ENCODE measurements at places on chromosomes 1 and 21. TPM values are rescaled to one million over a fixed set of nuclear protein-coding genes. Genes with fewer than 3 reads are reported as not detected.

FAM3B gene
- polyA plus RNA-seq: 128 TPM

SLC5A9 gene
- polyA plus RNA-seq: 372 TPM

FMO4 gene
- 9.8 TPM for polyA plus RNA-seq

EDN2 gene
- 13.5 TPM for polyA plus RNA-seq

KRTAP19-1 gene
- polyA plus RNA-seq: not detected

HSD3B2 gene
- polyA plus RNA-seq: 1.6 TPM

CD2 gene
- 2.1 TPM for polyA plus RNA-seq

NLRP3 gene
- not detected for polyA plus RNA-seq

SLC6A17 gene
- not detected for polyA plus RNA-seq

PRKAA2 gene
- polyA plus RNA-seq: not detected

LCE2A gene
- polyA plus RNA-seq: 6.8 TPM

CTTNBP2NL gene
- 3.8 TPM for polyA plus RNA-seq

BPNT1 gene
- polyA plus RNA-seq: 40.9 TPM

GON4L gene
- polyA plus RNA-seq: 25.7 TPM

ANGPTL3 gene
- polyA plus RNA-seq: not detected

NBPF12 gene
- polyA plus RNA-seq: 4.6 TPM

PADI1 gene
- not detected for polyA plus RNA-seq

DENND2C gene
- 0.54 TPM for polyA plus RNA-seq

PEX10 gene
- polyA plus RNA-seq: 11.9 TPM

DYNLT4 gene
- polyA plus RNA-seq: 0.46 TPM

BGLAP gene
- not detected for polyA plus RNA-seq
